Heart left ventricle (tissue), 16 donors: ENCODE measurements at places on chromosomes 16 and 17. TPM values are rescaled to one million over a fixed set of nuclear protein-coding genes. Genes with fewer than 3 reads are reported as not detected.
A peak's percentile ranks its signal among the peaks of the same experiment; 100 is the strongest.

TMC6 gene
- 60.4 TPM for total RNA-seq

- no peaks in the 10 kb centered on the region for H3K36me3 ChIP-seq
- DNase-seq: no peak
- no peak within 1 kb of the TSS for H3K27ac ChIP-seq
- no peak within 1 kb of the TSS for H3K4me3 ChIP-seq
Observed at GRCh38 chr17:39962642-39963220, at the start of gene GSDMA. TSS of gene GSDMA (plus strand) at chr17:39963004. CDS start at chr17:39965688, 2,684 bp downstream.

GRCh38 chr17:75059369-75060345, 12.6 kb downstream of the KCTD2 start:
- H3K36me3 ChIP-seq: peaks cover 82% of the 10 kb centered on the region
- H3K27ac ChIP-seq: peak overlapping the region; percentile 58
- H3K4me3 ChIP-seq: no peak overlapping the region
- H3K27me3 ChIP-seq: no peaks in the 10 kb centered on the region
- peak; percentile 53 for DNase-seq
- no peaks in the 10 kb centered on the region for H3K4me1 ChIP-seq

- H3K4me3 ChIP-seq: no peak overlapping the region
- no peaks in the 10 kb centered on the region for H3K27me3 ChIP-seq
- no peaks in the 10 kb centered on the region for H3K36me3 ChIP-seq
- no peaks in the 10 kb centered on the region for H3K4me1 ChIP-seq
- no peak overlapping the region for H3K27ac ChIP-seq
- DNase-seq: no peak
Observed at GRCh38 chr16:69511651-69512050, 54.1 kb upstream of the NFAT5 start.

- H3K36me3 ChIP-seq: no peaks in the 10 kb centered on the region
- H3K27ac ChIP-seq: no peak overlapping the region
- no peak overlapping the region for H3K4me3 ChIP-seq
- H3K27me3 ChIP-seq: no peaks in the 10 kb centered on the region
Observed at GRCh38 chr16:5070431-5071186, 1.0 kb upstream of the ALG1 start.

GRCh38 chr16:27445502-27446175, 43.7 kb downstream of the IL21R start:
- no peaks in the 10 kb centered on the region for H3K36me3 ChIP-seq
- no peak overlapping the region for H3K4me3 ChIP-seq
- no peak for DNase-seq
- H3K27me3 ChIP-seq: no peaks in the 10 kb centered on the region
- no peak overlapping the region for H3K27ac ChIP-seq

DNA sequence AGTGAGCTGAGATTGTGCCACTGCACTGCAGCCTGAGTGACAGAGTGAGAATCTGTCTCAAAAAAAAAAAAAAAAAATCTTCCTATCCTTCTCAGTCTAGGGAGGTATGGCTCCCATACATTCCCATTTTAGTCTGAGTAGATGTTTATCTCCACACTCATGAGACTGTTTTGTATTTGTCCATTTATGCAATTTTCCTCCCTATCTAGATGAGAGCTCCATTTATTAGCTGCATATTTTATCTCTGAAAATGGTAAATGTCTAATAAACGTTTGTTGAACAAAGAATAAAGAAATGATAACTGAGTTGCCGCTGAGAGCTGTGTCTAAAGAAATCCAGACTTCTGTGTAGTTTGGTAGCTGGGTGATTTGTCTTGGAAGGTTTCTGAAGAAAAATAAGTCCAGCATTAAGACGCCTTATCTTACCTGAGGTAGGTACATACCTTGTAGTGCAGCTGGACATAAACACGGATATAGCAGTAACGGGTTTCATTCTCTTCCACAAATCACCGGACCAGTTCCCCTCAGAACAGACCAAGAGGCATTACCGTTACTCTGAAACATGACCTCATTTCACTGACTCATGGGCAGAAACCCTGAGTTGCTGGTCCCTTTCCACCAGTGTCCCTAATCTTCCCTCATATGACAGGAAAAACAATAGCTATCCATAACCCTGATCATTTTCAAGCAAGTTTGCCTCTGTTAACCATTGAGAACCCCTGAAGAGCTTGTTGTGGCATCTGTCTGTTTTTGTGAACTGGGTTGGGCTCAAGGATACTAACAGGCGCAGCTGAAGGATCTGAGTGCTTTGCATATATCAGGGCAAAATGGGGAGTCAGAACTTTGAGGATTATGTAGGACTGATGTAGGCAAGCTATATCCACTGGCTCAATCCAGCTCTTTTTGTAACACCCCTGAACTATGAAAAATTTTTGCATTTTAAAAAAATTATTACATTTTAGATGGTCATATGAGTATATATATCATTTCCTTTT, 177.4 kb upstream of the XYLT1 start:
- H3K4me3 ChIP-seq: no peak overlapping the region
- DNase-seq: no peak
- no peaks in the 10 kb centered on the region for H3K27me3 ChIP-seq
- no peaks in the 10 kb centered on the region for H3K36me3 ChIP-seq
- no peak overlapping the region for H3K27ac ChIP-seq

DNA sequence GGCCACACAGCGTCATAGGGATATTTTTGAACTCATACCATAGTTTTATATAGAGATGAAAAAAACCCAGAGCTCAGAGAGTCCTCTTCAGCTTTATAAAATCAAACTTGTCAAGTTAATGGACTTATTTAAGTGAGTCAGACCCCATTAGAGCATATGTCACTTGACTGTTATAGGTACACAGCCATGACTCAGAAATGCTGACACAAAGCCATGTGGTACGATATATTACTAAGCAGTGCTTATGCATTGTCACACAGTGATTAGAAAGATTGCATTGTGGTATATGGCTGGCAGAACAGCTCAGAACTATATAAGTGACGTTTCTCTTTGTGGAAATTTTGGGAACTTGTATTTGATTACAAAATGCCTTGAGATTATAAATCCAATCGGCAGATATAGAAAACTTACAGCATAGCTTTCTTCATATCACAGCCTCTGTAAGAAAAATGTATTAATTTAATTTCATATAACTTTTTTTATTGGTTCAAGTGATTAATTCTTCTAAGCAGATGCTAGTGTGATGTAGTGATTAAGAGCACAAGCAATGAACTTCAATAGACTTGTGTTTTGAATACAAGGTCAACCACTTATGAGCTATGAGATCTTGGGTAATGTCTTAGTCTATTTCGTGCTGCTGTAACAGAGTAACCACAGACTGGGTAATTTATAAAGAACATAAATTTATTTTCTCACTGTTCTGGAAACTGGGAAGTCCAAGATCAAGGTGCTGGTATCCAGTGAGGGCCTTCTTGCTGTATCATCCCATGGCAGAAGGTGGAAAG, 25.8 kb upstream of the GINS3 start:
- DNase-seq: no peak
- no peak overlapping the region for H3K4me3 ChIP-seq
- H3K27ac ChIP-seq: no peak overlapping the region
- no peaks in the 10 kb centered on the region for H3K27me3 ChIP-seq
- H3K4me1 ChIP-seq: no peaks in the 10 kb centered on the region
